ENCODE measurements at places on chromosomes 13 and 19.
A peak's percentile ranks its signal among the peaks of the same experiment; 100 is the strongest.

- DNase-seq: no peak
Measured at GRCh38 chr19:15412832-15413231, 6.0 kb downstream of the AKAP8L start.

- DNase-seq: no peak
Measured at GRCh38 chr19:56933014-56933705, 92.6 kb upstream of the PEG3 start.

- DNase-seq: no peak
Measured at GRCh38 chr13:32316501-32316900, 1.2 kb downstream of the BRCA2 start.

DNA sequence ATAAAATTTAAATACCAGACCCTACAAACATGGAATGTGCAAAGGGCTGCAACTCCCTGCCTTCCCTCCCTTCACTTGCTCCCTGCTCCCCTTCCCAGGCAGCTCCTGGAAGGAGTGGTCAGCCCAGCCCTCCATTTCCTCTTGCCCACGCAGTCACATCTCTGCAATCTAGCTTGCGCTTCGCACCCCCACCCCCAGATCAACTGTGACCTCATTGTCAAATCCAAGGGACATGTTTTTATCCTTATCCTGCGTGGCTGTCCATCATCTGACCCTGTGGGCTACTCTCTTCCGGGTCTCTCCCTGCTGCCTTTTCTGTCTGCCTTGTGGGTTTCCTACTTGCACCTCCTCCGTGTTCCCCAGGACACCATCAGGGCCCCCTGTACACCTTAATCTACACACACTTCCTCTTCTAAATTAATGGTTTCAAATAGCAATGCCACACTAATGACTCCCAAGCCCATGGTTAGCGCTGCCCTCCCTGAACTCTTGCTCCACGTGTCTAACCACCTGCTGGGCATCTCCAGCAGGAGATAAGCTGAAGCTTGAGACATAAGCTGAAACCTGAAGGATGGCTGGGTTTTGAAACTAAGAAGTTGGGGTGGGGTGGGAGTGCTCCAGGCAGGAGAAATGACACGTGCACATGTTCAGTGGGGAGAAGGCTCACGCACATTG lies 118.3 kb downstream of the USP12 start:
- DNase-seq: no peak

DNA sequence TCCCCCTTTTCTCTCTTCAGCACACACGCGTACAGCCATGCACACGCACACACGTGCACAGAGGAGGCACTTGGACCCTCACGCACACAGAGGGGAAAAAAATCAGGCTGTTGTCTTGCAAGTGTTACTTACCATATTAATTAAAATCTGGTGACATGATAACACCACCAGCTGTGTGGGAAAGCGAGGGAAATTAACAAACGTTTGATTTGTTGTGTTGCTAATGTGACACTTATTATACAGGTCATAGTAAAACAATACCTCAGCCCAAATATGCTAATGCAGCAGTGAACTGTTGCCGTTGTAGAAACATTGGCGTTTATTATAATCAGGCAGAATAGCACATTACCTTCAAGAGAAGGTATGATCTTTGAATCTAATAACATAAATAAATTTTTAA lies 211.7 kb downstream of the TEX29 start:
- DNase-seq: peak; percentile 25

GRCh38 chr13:98664047-98664446 lies 87.1 kb upstream of the STK24 start:
- no peak for DNase-seq

DNA sequence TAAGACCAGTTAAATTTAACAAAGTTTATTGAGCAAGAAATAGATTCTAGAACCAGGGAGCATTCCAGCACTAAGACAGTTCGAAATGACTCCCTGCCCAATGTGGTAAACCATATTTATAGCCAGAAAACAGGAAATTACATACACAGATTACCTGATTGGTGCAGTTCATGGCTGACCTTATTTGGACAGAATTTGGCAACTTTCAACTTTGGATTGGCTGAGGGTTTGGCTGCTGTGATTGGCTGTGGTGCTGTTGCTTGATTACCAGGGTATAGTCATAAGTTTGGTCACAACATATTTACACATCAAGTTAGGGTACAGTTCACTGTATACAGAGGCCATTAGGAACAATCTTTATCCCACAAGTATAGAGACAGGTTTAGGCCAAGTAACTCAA lies 984.8 kb upstream of the MIR17HG start:
- no peak for DNase-seq

GRCh38 chr19:5805462-5806132 lies 730 bp downstream of the NRTN start:
- DNase-seq: peak; percentile 8

GRCh38 chr13:31684466-31684865 lies 54.9 kb upstream of the RXFP2 start:
- no peak for DNase-seq

GRCh38 chr13:46170687-46171086 lies 11.3 kb downstream of the LCP1 start:
- no peak for DNase-seq

- no peak for DNase-seq
Measured at GRCh38 chr13:75724752-75725517, 88.8 kb downstream of the LMO7 start.
